GM12864 (cell line): ENCODE measurements at places on chromosomes 6 and 20.

DNA sequence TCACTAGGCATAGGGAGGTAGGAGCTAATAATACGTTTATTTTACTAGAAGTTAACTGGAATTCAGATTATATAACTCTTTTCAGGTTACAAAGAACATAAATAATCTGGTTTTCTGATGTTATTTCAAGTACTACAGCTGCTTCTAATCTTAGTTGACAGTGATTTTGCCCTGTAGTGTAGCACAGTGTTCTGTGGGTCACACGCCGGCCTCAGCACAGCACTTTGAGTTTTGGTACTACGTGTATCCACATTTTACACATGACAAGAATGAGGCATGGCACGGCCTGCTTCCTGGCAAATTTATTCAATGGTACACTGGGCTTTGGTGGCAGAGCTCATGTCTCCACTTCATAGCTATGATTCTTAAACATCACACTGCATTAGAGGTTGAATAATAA lies 1.1 kb downstream of the HFE start:
- no peak for DNase-seq

GRCh38 chr20:17495826-17496225 lies 35.4 kb downstream of the BFSP1 start:
- no peak for DNase-seq

DNA sequence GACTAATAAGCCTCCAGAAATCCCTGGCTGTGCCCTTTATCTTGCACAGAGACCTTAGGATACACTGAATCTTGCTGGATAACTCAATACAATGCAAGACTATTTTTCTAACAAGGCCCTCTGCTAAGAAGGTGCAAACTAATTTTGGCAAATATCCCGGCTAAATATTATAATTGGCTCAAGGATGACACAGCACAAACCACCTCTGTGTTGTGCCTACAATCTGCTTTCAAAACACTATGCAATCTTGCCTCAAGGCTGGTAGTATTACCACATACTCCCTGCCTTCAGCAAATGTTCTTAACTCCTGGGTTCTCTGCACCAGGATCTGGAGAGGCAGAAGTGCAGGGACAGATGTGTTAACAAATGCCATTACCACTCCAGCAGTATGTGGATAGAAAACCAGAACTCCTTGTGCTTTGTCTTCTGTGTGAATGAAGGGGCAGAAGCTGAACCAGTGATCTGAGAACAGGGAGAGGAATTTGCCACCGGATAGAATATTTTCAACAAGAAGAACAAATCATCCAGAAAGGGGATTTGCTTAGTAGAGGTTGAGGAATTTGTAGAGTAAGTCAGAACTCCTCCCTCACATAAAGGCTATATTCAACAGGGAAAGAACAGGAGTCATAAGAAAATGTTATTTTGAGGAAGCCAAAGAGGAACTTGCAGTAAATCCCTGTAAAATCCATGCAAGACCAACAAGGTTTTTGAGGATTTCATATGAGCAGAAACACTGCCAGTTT lies 74.1 kb upstream of the SLC4A11 start:
- DNase-seq, result no peak

GRCh38 chr6:14146506-14147096 lies 29.0 kb downstream of the CD83 start:
- DNase-seq, result no peak

DNA sequence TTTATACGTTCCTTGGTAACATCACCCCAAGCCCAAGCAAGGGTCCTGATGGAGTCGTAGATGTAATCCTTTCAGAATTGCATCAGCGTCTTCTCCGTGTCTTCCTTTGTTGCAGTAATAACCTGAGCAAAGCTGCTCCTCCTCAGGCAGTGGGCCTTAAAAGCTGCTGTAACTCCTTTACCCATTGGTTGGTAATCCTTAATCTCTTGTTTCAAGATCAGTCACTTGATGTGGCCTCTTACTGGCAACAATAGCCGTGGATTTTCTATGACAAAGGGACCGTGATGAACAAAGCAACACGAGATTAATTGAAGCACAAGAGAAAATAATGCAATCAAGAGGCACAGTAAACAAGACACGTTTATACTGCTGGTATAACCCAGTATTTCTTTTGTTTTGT lies 44.6 kb downstream of the ALDH5A1 start:
- DNase-seq, result no peak

DNA sequence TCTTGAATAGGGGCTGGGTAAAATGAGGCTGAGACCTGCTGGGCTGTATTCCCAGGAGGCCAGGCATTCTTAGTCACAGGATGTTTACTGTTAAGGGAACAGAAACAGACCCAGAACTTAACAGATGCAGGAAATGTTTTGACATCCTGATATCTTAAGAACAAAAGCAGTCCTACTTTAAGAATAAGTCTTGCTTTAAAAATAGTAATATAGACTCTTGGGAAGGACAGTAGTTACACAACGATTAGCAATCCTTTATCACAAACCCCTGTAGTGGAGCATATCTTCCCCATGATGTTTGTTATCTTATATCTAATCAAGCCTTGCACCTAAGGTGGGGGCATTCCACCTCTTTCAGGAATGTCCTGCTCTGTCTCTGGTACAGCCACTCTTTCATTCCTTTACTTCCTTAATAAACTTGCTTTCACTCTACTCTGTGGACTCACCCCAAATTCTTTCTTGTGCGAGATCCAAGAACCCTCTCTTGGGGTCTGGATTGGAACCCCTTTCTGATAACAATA lies 493.7 kb upstream of the SULF2 start:
- DNase-seq, result no peak

- DNase-seq, result no peak
These were observed 94.5 kb upstream of the MARCKS start for GRCh38 chr6:113762641-113763040.

DNA sequence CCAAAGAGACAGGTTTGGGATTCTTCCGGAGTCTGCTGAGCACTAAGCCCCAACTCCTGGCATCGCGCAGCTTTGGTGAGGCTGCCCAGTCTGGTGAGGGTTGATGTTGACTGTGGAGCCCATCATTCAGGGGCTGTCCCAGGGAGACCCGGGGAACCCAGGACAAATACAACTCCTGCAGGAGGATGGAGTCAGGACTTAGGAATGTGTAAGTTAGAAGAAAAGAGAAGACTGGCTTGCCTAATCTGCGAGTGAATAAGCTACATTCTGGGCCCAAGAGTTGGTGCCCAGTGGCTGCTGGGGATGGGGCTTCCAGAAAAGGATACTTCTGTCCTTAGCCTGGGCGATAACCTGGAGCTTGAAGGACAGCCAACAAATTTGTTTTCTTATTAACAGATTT lies 47.9 kb downstream of the STK35 start:
- no peak for DNase-seq

- DNase-seq, result no peak
These were observed 32.2 kb upstream of the IER3 start for GRCh38 chr6:30776390-30777154.

DNA sequence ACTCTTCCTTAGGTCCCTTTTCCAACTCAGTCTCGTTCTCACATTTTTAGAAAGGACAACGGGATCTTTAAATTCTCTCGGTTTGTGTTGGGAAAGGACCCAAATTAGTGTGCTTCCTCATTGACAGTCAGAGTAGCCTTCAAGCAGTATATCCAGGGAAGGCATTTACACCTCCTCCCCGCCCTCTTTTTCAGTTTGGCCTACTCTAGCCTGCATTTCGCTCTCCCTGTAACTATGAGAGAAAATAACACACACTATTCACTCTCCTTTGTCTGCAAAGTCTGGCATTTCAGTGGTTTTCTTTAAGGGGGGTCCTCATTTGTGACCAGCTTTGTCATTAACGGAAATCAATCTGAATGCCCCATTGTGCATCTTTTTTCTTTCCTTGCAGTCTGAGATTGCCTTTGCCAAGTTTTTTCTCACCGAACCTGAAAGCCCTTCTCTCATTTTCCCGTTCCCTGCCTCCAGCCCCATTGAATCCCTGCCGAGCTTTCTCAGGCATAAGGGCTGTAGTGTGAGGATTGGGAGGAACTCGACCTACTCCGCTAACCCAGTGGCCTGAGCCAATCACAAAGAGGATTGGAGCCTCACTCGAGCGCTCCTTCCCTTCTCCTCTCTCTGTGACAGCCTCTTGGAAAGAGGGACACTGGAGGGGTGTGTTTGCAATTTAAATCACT lies 393 bp upstream of the FABP7 start:
- no peak for DNase-seq

- DNase-seq, result no peak
These were observed 2.6 kb upstream of the ABT1 start for GRCh38 chr6:26594131-26594498.

DNA sequence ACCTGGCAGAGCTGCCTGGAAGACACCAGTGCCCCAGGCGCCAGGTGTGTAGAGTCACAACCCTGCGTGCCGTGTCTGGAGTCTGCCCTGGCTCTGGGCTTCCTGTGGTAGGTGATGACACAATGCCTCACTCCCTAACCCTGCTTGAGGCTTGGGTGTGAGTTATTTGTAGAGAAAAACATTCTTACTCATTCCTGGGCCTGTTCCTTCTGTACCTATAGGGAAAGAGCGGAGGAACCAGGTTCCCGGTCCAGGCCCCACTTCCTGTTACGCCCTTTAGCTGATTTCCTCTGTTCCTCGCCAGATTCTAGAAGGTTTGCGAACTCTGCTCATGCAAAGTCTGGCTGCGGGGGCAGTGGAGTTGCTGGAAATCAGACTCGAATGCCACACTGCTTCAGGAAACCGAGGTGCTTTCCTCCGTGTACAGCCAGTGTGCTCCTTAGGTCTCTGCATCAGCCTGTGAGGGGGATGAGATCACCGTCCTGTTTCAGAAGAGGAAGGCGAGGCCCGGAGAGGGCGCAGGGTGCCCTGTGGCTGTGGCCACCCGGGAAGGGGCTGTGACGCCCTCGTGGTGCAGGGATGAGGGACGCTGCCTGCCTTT lies 67.1 kb upstream of the DUSP22 start:
- DNase-seq, result no peak

DNA sequence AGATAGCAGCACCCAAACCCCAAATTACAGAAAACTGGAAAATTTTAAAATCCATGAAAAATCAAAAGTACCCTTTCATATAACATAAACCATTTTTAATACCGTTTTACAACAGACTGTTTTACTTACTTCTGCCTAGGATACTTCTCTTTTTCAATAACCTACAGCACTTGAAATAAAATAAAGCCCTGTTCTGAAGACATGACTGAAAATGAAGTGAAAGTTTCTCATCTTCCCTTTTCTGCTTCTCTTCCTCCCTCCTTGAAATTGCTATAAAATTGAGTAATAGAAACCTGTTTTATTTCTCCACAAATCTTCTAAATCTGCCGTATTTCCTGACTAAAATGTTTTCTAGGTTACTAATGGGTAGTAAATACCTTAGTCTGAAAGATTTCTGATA lies 20.3 kb downstream of the MMS22L start:
- DNase-seq, result no peak

GRCh38 chr6:3356824-3357420 lies 98.2 kb downstream of the PSMG4 start:
- no peak for DNase-seq

- no peak for DNase-seq
These were observed 30.5 kb upstream of the RPS6KA2 start for GRCh38 chr6:166657531-166657930.

DNA sequence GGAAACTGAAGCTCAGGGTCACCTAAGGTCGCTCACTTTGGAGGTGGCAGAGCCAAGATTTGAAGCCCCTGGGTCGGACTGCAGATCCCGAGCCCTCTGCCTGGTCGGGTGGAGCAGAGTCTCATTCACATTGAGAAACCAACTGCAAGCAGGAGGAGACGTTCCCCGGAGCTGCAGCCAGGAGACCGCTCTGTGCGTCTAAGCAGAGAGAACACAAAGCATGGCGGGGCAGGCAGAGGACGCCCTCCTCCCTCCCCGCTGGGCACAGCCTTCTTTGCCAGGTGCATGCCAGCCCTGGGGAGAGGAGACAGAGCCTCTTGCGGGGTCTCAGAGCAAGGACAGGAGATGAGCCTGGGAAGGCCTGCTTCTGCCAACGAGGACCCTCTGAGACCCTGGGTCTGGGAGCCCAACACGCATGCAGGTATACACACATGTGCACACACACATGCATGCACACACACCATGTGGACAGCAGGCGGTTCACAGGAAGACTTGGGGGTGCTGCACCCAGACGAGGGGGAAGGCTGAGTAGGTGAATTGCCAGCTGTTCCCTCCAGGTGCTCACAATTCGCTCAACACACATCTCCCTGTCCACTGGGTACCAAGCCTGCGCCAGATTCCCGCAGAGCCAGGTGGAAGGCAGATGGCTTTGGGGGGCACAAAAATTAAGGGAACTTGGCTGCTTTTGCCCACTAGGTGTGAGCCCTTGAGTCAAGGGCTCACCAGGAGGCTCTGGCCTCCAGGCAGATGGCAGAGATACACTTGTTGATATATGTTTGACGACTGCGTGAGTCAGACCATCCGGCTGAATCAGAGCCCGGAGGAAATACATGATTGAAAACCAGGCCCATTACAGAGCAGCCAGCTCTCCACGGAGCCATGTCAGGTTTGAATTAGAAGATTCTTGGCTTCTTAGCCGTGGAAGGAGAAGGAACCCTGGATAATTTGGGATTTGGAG lies 5.5 kb upstream of the NTSR1 start:
- DNase-seq, result no peak
